ENCODE measurements at places on chromosomes 7 and 10.

GRCh38 chr10:62652114-62652513 is 152.4 kb upstream of the ADO start:
- DNase-seq, result no peak

DNA sequence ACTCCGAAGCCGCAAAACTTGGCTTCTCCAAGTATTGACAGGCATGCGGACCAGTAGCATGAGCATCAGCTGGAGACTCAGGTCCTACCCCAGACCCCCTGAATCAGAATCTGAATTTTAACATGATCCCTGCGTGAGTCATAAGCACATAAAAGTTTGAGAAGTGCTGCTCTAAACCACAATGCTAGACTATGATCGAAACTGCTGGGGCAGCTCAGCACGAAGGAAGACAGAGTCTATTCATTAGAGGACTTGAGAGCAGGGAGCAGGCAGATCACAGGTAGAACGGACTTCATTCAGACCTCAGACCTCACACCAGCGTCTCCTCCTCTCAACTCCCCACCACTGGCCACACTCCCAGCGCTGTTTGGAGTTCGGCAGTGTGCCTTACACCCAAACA is 16.9 kb downstream of the CAMK2G start:
- no peak for DNase-seq

DNA sequence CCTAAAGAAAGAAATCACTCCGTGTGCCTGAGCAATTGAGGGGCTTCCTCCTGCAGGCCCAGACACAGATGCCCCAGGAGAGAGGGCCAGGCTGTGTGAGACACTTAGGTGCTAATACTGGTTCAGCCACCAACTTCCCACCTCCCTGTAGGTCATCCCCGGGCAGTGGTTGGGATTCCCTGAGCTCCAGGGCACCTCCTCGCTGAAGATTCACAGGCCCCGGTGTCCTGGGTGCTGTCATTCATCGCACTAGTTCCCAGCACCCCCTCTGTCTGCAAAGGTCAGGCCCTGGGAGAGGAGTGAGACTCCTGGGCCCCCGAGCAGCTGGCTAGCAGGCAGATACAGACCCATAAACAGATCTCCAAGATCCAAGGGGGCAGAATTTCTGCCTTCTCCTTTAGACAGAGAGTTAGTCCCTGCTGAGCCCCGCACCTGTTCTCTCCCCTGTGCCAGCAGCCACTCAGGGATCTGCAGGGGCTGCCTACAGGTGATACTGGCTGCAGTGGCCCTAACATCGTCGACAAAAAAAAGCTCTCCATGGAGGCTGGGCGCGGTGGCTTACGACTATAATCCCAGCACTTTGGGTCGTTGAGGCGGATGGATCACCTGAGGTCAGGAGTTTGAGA is 38.2 kb upstream of the GTF2I start:
- DNase-seq, result no peak

DNA sequence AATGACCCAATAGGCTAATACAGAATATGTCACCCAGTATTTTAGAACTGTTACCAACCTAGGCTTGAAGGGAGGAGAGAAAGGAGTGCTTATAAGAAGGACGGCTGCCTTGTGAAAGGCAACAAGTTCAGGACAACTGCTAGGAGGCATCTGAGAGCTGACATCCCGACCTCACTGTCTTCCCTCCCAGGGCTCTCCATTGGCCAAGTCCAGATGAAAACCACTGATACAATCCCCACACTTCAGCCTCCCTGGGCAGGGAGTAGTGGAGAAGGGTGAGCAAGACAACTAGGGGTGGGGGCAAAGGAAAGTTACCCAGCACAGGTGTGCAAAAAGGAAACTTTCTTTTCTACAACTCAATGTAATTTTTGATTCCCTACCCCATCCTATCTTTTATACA is 29.5 kb upstream of the TMEM273 start:
- DNase-seq, result no peak

GRCh38 chr7:98211221-98211675 is at the start of gene BHLHA15:
Gene BHLHA15, plus strand, starts transcription at chr7:98211439. Its CDS starts 871 bp downstream, at chr7:98212310.
- DNase-seq, result peak; percentile 60

DNA sequence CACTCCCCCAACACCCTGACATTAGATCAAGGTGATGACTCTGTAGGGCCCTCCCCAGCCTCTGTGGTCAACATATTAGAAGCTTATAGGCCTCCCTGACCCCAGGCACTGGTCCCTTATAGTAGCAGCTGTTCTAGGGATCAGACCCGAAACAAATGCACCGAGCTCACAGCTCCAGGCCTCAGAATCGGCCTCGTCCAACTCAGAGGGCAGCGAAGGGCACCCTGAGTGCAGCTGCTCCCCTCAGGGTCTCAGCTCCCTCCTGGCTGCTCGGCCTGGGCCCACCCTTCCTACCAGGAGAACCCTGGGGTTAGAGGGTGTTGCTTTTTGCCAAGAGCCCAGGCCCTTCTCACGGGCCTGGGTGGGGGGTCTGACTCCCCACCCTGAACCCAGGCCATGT is 5.0 kb downstream of the ECHS1 start:
- DNase-seq, result no peak

DNA sequence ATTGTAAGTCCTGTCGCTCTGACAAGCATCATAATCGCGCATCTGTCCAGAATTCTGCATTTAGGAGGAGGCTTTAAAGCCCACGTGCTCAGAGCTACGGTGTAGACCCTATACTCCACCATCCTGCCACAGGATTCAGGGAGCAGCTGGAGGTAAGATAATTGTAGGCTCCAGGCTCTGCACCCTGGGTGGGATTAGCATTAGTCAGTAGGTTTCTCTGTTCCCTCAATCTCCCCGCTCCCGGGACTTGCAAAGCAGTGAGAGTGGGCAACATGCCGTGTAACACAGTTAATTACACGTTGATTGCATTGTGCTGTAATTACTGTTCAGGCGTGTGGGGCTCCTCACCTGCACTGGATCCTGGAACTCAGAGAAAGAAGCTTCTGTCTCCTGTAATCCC is 89.3 kb upstream of the CUX1 start:
- DNase-seq, result no peak

GRCh38 chr10:73159038-73159648 is 8.7 kb downstream of the ECD start:
- peak; percentile 76 for DNase-seq

GRCh38 chr10:88689366-88689765 is 16.7 kb upstream of the LIPK start:
- DNase-seq, result no peak

GRCh38 chr10:119341459-119342301 is 134.3 kb downstream of the GRK5 start:
- DNase-seq, result peak; percentile 74

- DNase-seq, result peak; percentile 58
These were observed 91.6 kb upstream of the IKZF1 start for GRCh38 chr7:50212666-50213621.

DNA sequence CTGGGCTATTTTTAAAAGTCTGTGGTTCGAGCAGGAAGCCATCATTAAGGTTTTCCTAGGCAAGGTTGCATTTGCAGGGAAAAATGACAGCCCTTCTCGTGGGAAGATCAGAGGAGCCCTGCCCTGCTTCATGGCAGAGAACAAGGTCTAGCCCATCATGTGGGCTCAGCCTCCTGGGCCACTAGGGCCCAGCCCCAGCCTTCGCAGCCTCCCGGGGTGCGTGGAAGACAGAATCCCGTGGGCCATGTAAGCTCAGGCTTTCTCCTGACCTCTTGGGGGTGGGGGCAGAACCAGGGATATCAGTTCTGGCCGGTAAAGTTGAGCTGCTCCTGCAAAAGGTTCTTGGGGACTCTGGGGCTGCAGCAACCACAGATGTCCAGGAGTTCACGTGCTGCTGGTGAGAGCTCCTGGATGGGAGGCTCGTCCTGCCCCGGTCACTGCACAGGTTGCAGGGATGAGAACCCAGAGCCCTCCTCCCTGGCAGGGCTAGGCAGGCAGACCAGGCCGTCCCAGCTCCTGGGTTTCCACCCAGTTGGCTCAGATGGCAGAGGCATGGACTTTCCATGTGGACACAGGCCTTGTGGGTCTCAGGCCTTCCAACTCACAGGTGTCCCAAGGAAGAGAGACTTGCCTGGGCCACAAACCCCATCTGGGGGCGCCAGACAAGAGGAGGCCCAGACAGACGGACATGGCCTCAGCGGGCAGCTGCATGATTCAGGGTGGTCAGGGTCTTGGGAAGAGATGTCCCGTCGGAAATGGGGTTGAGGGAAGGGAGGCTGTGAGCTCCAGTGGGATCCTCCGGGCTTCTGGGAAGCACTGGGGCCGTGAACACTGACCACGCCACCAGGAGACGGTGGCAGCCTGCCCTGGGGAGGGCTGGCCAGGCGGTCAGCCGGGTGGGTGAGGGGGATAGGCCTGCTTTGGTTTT is 126.2 kb downstream of the NEURL1 start:
- no peak for DNase-seq

GRCh38 chr7:84823530-84823929 is 363.3 kb downstream of the SEMA3D start:
- DNase-seq, result no peak

- no peak for DNase-seq
These were observed 607.6 kb downstream of the KCNMA1 start for GRCh38 chr10:77029777-77030717.

DNA sequence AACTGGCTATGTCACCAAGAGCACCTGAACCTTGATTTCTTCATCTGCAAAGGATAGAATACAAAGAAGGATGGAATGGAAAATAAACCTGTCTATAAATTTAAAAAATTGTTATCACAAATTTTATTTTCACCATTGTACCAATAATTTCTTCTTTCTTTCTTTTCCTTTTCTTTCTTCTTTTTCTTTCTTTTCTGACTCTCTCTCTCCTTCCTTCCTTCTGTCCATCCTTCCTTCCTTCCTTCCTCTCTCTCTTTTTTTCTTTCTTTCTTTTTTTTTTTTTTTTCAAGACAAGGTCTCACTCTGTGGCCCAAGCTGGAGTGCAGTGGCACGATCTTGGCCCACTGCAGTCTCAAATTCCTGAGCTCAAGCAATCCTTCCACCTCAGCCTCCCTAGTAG is 36.6 kb upstream of the SORBS1 start:
- DNase-seq, result no peak

GRCh38 chr10:77949167-77949566 is 22.6 kb upstream of the DLG5 start:
- no peak for DNase-seq

- DNase-seq, result no peak
These were observed 1053.9 kb downstream of the KCNMA1 start for GRCh38 chr10:76583711-76584161.

DNA sequence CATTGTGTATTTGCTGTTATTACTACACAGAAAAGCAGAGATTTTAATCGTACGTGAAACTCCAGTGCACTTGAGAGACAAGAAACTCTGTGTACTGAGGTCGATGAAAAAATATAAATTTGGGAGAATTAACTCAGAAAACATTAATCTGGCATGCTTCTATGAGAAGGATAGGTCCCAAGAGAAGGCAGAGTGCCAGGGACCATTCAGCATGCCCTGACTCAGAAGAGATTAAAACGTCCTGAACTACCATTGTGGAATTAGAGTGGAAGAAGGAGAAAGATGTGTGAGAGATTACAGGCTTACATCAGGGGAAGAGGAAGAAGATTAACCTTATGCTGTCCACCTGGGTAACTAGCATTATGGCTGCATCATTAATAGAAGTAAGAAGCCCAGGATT is 72.4 kb downstream of the REEP3 start:
- DNase-seq, result no peak

- DNase-seq, result no peak
These were observed 11.9 kb downstream of the CHST3 start for GRCh38 chr10:71975871-71976725.

- no peak for DNase-seq
These were observed 895 bp upstream of the ZNF804B start for GRCh38 chr7:88758381-88759229.

DNA sequence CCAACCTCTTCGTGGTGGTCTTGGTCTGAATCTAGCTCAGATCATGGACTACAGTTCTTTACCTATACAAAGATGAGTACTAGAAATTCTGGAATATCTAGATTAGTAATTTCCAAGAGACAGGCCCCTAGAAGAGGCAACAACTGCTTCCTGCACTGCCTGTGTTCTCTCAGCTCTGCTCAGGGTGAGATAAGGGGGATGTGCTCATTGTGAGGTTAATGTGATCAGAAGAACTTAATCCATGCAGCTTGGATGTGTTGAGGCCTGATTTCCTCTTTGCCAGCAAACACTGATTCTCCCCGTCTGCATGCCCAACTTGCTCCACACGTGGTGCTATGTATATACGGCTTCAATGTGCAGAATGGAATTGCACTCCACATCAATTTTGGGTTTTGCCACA is 268.0 kb downstream of the PHTF2 start:
- no peak for DNase-seq

DNA sequence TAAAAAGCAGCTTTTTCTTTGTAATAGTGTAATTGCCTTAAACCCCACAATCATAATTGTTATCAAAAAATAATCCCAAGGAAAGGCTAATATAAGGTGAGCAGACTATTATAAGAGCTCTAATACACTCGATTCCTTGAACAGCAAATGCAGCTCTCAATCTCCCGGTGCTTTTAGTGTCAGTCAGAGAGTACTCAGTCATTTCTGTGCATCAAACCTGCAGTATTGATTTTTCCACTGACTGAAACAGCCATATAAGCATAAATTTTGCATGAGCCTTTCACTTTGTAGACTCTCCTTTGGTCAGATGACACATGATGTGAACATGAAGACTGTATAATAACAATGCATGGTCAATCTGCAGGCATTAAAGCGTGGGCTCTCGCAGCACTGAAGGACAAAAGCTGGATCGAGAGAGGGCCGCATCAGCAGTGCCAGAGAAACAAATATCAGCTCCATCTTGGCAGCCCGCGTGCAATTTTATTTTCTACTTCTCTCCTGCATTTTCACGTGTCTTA is 272.0 kb downstream of the POU6F2 start:
- no peak for DNase-seq

DNA sequence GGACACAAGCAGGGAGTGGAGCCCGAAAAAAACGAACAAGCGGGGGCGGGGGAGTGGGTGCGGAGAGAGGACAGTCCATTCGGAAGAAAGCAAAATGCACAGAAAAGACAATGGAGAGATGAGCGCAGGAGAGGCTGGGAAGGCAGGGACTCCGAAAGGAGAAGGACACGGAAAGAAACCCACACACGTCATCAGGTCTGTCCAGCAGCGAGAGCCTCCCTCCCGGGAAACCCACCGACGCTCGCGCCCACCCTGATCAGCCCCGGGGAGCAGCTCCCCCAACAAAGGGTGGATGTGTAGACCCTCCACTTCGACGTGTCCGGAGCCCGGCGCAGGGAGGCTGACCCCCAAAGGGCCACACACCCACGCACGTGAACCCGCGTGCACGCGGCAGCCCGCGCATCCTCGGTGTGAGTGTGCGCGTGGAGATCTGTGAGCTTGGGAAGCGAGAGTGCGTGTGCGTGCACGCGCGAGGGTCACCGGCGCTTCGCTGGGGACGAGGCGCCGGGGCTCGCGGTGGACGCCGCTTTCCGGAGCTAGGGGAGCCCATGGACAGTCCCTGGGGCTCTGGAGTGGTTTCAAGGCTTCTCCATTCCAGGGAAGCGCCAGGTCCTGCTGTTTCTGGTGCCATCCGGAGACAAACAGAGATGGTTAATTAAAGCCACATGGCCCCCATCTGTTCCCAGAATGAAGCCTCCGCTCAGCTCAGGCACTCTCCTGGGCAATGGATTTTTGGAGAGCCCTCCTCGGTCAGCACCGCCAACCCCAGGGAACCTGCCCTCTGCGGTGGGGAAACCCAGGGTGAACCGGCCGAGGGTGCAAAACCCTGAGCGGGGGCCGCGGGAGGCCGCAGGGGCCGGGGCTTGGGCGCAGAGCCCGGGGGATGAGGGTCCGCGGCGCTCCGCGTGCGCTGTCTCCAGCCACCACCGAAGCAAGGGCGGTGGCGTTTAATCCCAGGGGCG is 916 bp downstream of the LAMB1 start:
- no peak for DNase-seq
